ENCODE measurements at places on chromosomes 4 and X.

DNA sequence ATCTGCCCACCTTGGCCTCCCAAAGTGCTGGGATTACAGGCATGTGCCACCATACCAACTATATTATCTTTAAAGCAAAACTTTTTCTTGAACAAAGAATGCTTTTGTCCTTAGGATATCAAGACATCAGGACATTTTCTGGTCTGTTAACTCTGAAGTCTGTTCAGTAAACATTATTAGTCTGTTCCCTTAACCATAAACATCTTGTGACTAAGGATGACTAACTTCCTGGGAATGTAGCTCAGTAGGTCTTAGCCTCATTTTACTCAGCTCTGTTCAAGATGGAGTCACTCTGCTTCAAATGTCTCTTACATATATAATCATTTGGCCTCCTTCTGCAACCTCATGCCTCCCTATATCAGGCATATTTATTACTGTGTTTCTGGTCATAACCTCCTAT, 122.9 kb downstream of the UBE2NL start:
- DNase-seq = no peak

DNA sequence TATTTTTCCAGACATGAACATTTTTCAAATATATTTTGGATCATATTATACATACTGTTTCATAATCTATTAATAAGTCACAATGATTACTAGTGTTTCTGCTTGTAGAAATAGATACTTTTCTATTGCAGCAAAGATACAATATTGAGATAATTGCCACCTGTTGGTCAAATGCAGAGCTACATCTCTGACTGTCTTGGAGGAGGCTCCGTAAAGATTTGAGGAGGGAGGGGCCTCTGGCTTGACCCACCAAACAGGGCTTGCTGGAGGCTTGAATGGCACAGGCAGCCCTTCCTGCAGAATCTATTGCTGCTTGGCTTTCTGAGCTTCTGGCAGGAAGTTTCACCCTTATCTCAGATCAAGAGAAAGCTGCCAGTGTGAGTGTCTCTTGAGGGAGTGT, 99.3 kb upstream of the ARMCX2 start:
- peak; percentile 6 for DNase-seq

GRCh38 chrX:125694171-125694570, 374.5 kb downstream of the TEX13C start:
- no peak for DNase-seq

DNA sequence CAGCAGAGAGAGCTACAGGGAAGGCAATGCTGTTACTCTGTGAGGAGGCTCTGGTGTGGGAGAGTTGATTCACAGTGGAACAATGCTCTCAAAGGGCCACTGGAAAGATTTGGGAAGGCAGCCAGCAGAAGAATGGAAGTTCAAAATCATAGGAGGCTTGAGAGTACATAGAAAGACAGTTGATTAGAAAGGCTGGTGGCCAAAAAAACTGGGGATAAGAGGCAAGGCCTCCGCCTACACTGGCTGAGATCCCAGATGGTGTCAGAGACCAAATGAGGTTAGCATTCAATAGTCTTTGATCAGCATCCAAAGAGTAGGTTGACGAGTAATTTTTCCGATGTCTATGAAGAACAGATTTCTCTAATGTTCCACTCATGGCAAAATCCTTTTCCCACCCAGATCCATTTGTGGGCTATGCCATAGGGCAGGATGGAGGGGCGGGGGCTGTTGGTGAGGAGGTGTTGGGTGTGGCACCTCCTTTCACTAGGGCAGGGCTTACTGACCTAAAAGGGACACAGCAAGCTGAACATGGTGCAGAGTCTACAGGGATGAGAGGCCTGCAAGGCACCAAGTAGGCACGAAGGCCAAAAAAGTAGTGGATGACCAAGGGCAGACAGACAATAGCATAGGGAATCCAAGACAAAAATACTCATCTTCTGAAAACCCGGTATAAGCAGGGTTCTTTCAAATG, 15.1 kb downstream of the TEC start:
- DNase-seq = no peak

Data from NCI-H1436 (cell line).